ENCODE measurements at places on chromosomes 11 and 22. TPM values are rescaled to one million over a fixed set of nuclear protein-coding genes. Genes with fewer than 3 reads are reported as not detected.

Gene HOATZ
- not detected for total RNA-seq

Gene APOBEC3C
- total RNA-seq, result 19.2 TPM

Gene KCNQ1OT1
- 1.8 TPM for total RNA-seq

Gene APOL2
- total RNA-seq, result 49.5 TPM

Gene TMEM191C
- 2.6 TPM for total RNA-seq

Gene CSNK2A3
- 1.8 TPM for total RNA-seq

Gene SEPTIN3
- 0.33 TPM for total RNA-seq

Gene DTX4
- total RNA-seq, result 3.1 TPM

- DNase-seq, result no peak
Observed at GRCh38 chr11:32630844-32631243, 47.2 kb downstream of the EIF3M start.

GRCh38 chr22:44822534-44822933, 70.2 kb downstream of the ARHGAP8 start:
- DNase-seq, result no peak

DNA sequence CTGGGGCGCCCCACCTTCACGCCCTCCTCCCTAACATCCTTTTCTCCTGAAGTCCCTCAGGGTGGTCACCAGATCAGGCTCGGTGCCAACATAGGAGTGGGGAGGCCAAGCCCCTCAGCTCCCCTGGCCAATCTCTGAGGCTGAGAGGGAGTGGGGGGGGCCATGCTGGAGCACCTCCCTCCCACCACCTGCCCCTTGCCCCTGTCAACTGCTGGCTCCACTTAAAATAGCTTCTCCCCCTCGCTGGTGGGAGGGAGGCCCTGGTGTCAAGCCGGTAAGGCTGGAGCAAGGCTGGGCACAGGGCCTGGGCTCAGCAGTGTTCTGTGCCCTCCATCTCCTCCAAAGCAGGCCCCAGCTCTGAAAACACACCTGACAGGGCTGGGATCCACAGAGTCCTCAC, 4.9 kb downstream of the PLXNB2 start:
- DNase-seq, result no peak

- DNase-seq, result peak; percentile 35
Observed at GRCh38 chr11:43278193-43278956, 33.4 kb upstream of the API5 start.

- no peak for DNase-seq
Observed at GRCh38 chr22:23526596-23527316, 53.3 kb downstream of the IGLL1 start.

GRCh38 chr11:74735365-74735928, 4.2 kb upstream of the CHRDL2 start:
- no peak for DNase-seq

DNA sequence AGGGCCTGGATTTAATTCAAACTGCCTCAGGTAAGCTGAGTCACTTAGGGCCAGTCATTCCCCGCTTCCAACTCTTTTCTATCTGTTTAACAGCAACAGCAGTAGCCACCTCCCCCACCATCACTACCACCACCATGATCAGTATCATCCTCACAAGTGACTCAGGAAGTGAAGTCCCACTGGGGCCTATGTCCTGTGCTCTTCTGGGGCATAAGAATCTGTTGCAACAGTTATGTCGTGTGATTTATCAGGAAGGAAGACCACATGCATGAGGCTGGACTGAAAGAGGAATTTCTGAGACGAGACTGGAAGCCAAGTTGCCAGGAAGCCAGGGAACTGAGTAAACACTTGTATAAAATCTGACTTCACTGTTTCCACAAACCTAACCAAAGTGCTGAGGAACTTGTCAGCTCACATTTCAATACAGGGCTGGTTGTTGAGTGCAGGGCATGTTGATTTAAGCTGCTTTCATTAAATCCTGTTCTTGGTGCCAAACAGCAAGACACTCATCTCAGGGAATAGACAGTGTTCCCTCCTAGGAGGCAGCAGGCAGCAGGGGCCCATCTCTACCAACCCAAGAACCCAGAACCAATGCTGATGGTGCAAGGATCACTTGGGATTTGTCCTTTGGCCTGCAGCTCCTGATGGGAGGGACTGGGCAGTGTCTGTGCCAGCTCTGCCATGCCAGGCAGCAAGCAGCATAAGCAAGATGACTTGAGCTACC, 226.7 kb upstream of the NARS2 start:
- peak; percentile 98 for DNase-seq

DNA sequence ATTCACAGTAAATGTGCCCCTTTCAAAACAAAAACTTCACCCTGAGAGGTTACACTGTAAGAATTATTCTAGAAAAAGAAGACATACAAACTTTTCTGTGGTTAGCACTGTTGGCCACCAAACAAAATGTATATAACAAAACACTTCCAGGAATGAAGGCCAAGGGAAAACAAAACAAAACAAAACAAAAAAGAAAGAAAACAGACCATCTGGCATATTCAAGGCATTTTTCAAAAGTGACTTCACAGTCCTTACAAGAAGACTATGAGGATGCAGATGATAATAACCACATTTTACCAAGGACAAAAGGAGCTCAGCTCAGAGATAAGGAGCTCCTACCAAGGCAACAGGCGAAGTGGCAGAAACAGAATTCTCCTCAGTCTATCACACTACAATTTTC, 24.9 kb downstream of the CTSC start:
- peak; percentile 54 for DNase-seq

DNA sequence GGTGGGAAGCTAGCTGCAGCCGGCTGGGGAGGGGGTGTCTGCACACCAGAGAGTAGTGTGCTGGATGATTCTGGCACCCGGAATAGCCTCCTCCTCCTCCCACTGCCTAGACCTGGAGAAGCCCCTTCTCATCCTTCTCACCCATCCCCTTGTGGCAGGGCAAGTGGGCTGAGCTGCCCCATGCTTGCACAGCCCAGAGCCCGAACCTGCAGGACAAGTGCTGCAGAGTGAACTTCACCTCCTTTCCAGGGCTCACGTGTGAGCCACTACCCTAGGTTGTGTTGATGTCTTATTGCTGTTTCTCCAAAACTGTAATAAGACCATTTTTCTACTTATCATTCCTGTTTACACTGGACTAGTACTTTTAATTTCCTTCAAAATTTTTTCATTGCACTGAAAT, 56.1 kb upstream of the GLYATL1B start:
- DNase-seq, result no peak

DNA sequence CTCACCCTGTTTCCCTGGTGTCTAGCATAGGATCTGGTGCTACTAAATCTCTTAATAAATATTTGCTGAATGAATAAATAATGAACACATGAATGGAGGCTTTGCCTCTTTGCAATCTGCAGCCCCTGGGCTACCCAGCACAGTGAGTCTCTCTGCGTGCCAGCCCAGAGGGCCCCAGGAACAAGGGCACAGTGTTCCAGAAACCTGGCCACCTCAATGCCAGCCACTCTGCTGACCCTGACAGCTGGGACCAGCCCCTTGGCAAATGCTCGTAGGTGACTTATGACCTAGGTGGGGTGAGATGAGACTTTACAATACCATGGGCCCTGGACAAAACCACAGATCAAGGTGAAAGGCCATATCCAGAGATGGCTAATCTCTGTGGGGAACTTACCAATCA, 31.6 kb downstream of the UQCR10 start:
- DNase-seq, result no peak

GRCh38 chr22:38950527-38951295, 6.7 kb upstream of the APOBEC3A start:
- no peak for DNase-seq

GRCh38 chr11:13717331-13717730, 48.9 kb downstream of the FAR1 start:
- DNase-seq, result peak; percentile 78
